ENCODE measurements at places on chromosomes 5 and 9. TPM values are rescaled to one million over a fixed set of nuclear protein-coding genes. Genes with fewer than 3 reads are reported as not detected.

DNA sequence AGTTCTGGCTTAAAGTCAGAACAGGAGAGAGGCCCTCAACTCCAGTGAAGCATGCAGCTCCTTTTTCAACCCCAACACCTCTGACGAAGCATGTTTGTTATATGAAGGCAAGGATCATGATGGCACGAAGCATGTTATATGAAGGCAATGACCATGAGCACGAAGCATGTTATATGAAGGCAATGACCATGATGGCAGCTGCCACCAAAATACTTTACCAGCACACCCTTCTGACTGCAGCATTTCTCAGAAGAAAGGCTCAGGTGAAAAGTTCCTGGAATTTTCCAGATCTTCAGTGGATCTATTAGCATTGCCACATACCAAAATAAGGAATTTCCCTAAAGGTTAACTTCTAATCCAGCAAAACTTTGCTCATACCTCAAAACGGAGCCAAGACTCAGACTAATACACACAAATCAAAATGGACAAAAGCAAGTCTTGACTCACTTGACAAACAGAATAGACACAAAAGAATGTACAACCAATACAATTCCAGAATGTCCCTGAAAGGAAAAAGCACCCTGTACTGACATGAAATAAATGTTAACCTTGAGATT, 217.4 kb downstream of the FANCC start:
- DNase-seq, result no peak

DNA sequence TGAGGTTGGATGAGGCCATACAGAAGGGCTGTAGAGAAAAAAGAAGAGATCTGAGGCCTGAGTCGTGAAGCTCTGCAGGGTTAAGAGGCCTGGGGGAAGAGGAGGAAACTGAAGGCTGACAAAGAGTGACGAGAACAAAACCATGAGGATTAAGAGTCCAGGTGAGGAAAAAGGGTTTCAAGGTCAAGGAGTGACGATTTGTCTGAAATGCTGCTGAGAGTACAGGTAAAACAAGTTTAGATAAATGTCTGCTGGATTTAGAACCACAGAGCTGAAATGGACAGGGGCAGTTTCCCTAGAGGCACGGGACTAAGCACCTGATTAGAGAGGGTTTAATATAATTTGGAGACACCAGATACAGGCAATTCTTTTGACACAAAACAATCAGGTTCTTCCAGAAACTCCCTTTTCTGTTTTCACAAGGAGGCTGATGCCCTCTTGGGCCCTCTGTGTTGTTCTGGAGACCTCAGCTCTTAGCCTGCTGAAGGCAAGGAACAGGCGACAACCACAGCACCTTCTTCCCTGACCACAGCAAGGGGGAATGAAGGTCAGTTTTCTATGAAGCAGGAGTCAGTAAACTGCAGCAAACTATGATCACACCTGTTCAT, 14.6 kb upstream of the GCNT1 start:
- no peak for DNase-seq

GRCh38 chr9:70093944-70094343, 50.3 kb downstream of the MAMDC2 start:
- DNase-seq, result no peak

DNA sequence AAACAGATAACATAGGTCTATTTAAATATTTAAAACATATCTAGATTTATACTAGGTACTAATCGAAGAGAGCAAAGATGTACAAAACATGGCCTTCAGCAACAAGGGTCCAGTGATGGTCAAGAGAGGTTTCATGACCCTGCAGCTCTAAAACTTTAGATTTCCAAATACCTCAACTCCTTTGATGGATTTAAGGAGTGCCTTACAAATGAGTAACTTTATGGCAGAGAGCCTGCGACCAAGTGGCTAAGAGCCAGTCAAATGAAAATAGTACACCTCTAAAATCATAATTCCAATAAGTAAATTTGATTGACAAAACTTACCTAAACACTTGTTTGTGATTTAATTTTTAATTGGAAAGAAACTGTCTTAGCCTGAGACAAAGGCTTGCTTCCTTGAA, 4.7 kb upstream of the SH3RF2 start:
- DNase-seq, result no peak

GRCh38 chr5:1727571-1727970, 72.1 kb downstream of the MRPL36 start:
- DNase-seq, result no peak

- DNase-seq, result no peak
Observed at GRCh38 chr5:151432210-151432609, 15.2 kb upstream of the SLC36A1 start.

DNA sequence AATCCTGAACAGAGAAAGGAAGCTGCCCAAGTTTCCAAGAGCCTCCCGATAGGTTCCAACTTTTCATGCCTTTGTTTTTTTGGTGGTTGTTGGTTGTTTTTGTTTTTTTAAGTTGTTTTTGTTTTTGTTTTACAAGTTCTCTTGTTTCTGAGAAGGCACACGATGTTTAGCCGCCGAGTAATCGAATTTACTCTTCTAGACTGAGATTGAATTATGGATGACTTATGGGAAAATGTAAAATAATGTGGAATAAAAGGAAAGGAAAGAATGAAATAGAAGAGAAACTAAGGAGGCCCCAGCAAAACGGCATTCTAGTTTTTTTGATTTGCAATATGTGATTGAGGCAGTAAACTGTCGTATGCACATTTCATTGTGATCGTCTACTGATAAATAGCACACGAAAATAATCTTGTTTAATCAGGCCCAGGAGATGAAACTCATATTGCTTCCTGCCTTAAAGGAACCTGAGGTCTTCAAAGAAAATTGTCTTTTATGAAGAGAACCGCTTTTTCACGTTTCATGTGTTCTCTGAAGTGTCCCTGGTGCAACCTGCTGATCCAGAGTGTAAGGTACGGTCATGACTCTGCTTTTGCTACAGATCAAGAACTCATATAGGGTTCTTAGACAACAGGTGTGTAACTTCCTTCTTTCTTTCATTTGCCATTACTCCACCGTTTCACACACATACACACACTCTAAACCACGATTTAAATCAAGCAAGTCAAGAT, 1.3 kb upstream of the GNAQ start:
- peak; percentile 61 for DNase-seq

GRCh38 chr9:78567693-78568092, 270.8 kb downstream of the PSAT1 start:
- DNase-seq, result no peak

- no peak for DNase-seq
Observed at GRCh38 chr5:128842241-128842640, 123.0 kb upstream of the SLC27A6 start.

GRCh38 chr5:103217101-103217500, 41.5 kb upstream of the MACIR start:
- DNase-seq, result no peak

DNA sequence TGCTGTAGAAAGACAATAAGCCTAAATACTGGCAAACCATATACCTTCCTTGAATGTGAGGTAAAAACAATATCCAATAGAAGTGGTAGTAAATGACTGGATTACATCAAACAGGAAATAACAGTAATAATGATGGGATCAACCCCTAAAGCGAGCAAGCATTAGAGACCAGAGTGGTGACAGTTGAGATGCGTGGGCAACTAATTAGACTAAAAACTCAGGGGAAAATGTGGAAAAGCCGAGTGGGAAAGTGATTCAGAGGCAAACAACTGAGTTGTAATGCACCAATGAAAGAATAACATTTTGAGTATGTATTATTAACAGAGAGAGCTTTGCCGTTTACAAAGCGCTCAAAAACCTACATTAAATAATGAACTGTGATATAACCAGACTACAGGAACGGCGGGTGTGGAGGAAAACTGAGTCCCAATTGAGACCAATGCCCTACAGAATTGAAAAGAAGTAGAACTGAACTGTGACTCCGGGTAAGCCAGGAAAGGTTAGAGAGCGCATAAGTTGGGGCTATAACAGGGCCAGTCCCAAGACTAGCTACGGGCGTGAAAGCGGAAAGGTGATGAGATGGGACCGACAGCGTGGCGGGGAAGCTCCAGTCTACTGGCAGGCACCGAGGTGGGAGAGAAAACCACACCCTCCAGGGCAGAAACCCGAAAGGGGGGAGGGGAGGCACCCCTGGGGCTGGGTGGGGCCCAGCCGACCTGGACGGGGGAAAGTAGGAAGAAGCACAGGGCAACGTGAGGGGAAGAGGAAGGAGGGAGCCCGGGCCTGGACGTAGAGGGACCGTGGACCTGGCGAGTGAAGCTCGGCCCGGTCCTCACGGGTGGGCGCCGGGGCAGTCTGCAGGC, 592 bp downstream of the UBAP2 start:
- peak; percentile 67 for DNase-seq

GRCh38 chr9:137809040-137809576, 68.5 kb upstream of the CACNA1B start:
- no peak for DNase-seq

- DNase-seq, result peak; percentile 43
Observed at GRCh38 chr5:151002250-151002649, 18.1 kb upstream of the GPX3 start.

- DNase-seq, result no peak
Observed at GRCh38 chr5:142780871-142781270, 10.7 kb downstream of the ARHGAP26 start.

DNA sequence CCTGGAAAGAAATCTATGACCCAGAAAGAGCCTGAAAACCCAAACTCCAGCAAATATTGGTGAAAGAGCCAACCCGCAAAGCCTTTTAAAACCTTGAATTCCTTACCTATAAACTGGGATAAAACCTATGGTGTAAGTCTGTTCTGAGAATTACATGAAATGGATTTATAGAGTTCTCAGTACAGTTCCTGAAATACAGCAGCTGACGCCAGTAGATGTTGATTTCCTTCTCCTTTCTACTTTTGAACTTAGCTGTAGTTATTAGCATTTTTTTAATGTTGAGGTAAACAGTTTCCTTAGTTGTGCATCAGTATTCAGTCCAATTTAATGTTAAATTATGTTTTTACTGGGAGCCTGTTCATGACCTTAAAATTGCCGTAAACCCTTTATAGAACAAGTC, 3.7 kb downstream of the SPIN1 start:
- DNase-seq, result no peak

DNA sequence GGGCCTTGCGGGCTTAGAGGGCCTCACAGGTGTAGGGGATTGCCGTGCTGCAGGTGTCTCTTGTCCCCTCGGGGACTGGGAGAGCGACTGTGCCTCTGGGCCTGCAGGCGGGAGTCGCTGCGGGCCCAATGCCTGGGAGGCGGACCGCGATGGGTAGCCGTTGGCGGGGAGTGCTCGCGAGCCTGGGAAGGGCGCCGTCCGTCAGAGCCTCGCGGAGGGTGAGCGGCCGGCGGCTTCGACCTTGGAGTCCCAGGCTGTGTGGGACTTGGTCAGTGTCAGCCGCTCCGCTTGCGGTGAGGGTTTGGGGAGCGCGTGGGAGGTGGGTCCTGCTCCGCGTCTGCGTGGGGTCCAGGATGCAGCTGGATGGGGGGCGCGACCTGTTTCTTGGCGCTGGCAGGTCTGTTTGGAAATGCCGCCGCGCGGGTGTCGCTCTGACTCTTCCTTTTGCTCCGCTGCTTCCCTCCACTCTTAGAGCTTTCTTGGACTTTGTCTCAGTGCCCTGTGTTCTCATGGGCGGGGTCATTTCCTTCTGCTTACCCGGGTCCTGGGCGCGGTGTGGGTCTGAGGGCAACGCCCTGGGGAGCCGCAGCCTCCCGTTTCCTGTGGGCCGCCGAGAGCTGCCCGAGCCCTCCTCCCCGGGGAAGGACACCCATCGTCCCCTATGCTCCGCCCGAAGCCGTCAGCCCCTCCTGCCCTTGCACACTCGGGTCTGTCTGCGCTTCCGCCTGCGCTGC, 88.9 kb upstream of the CACNA1B start:
- DNase-seq, result peak; percentile 91

- no peak for DNase-seq
Observed at GRCh38 chr9:20873240-20873865, 158.1 kb downstream of the HACD4 start.

DNA sequence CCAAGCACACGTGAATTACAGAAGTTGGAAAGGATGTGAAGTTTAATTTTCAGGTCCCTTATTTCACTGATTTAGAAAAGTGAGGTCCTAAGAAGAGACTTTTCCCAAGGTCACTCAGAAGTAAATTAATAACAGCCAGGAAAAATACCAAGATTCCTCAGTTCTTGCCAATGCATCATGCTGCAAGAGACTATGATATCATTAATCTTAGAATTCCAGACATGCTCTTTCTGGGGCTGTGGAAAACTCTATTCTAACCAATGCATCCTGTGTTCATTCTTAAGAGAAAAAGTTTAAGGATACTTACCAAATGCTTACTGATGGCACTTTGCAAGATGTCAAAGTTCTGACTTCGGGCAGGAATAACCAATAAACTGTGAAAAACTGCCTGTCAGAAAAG, 42.8 kb downstream of the TEX10 start:
- no peak for DNase-seq

DNA sequence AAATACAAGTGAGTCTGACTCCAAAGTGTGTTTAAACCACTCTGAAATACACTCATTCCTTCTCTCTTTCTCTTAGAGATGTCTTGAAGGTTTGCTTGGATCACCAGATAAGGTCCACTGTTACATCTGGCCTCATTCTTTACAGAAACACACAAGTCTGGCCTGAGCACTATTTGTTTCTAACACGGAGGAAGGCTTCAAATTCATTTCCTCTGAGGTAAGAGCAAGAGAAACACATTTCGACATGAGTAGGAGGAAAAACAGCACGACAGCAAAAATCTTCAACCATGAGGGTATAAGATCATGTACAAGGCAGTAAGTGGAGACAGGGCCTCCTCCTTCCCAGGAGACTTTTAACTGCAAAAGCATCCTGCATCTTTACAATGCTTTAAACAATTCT, 8.0 kb downstream of the SIL1 start:
- no peak for DNase-seq

- DNase-seq, result no peak
Observed at GRCh38 chr9:72583370-72583769, 62.0 kb downstream of the TMC1 start.

DNA sequence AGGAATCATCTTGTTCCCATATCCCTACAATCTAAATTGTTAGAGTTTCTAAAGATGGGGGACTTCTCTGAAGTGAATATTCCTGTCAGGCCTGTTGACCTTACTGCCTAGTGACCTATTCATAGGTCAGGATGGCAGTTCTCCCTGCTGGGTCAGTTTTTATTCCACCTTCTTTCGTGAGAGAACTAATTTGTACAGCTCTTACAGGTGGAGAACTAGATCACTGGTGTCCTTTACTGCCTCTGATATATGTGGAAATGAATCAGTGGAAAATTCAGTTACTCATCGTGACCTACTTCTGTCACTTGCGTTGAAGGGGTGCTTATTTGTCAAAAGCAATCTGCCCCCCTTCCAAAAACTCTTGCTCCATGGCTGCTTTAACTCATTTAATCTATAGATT, 164.9 kb downstream of the CD180 start:
- no peak for DNase-seq

Gene FRMD3
- total RNA-seq, result 12.2 TPM

Gene KCTD16
- total RNA-seq, result 0.07 TPM

Gene NIPAL4
- total RNA-seq, result 0.70 TPM

Gene KCNN2
- 0.96 TPM for total RNA-seq

Gene MEGF10
- 0.70 TPM for total RNA-seq

Gene TAF11L2
- not detected for total RNA-seq

Gene IFNE
- total RNA-seq, result not detected

Gene IL4
- total RNA-seq, result not detected

Gene SLC6A18
- 0.89 TPM for total RNA-seq

Gene ATP6V1G1
- 74.5 TPM for total RNA-seq

Gene DRD1
- not detected for total RNA-seq

Gene DND1
- 1.1 TPM for total RNA-seq
